ENCODE measurements at places on chromosomes 1 and 21. TPM values are rescaled to one million over a fixed set of nuclear protein-coding genes. Genes with fewer than 3 reads are reported as not detected.

DNA sequence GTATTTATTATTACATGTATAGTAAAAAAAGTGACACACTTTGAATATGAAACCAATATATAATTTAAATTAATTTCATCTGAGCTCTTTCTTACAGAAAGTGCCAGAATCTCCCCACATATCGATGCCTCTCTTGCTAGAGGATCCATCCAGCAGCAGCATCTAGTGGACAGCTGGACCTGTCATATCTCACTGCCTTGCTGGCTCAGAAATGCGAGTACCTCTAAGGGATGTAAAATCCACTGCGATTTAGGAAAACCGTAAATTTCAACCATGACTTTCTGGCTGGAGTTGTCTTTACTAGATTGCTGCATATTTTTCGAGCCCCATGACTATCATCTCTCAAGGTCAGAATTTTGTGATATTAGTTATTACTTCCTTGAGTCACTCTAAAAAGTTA, 333.8 kb downstream of the NEGR1 start:
- H3K4me3 ChIP-seq: no peak overlapping the region
- DNase-seq: no peak
- H3K4me1 ChIP-seq: no peaks in the 10 kb centered on the region

DNA sequence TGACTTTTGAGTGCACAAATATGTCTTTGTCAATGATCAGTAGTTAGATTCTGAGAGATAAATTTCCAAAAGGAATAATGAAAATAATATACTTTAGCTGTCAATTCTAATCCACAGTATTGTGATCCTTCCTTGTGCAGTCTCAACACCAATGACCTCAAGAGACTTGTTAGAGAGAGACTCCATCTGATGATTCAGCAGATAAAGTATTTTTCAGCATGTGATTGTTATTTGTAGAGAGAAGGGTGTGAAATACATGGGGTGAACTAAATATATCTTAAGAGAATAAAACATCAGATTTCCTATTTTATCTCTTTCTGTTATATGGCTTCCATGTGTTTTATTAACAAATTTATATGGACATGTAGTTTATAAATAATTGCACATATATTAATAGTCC, 5.9 kb upstream of the ZNF124 start:
- DNase-seq: no peak
- no peak overlapping the region for H3K4me3 ChIP-seq
- H3K27ac ChIP-seq: no peak overlapping the region
- no peaks in the 10 kb centered on the region for H3K27me3 ChIP-seq
- H3K4me1 ChIP-seq: no peaks in the 10 kb centered on the region

- H3K27ac ChIP-seq: peak overlapping the region; percentile 87
- peaks cover 8% of the 10 kb centered on the region for H3K27me3 ChIP-seq
- H3K4me3 ChIP-seq: peak overlapping the region; percentile 84
- H3K4me1 ChIP-seq: peaks cover 24% of the 10 kb centered on the region
Observed at GRCh38 chr1:89821322-89822108, 683 bp downstream of the LRRC8D start.

DNA sequence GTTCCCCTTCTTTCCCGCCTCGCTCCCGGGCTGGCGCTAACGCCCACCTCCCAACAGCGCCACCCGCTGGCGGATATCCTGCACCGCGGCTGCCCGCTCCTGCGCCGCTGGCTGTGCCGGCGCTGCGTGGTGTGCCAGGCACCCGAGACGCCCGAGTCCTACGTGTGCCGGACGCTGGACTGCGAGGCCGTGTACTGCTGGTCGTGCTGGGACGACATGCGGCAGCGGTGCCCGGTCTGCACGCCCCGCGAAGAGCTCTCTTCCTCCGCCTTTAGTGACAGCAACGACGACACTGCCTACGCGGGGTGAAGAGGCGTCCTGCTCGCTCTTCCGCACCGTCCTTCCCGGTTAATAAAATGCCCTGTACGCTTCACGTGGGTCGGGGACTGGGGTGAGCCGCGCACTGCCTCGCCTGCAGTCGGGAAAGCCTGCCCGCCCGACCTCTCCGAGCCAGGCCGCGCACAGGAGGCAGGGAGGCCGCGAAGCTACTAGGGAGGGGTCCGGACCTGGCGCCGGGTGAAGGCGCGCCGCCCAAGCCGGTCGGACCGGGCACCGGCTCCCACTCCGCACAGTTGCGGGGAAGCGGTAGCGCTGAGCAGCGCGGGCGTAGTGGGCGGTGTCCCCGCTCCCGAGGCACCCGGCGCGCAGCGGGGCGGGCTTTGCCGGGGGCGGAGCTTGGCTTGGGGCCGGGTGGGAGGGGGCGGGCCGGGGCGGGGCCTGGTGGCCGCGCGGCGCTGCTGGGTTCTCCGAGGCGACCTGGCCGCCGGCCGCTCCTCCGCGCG, at the start of gene ADAM15:
ADAM15 (plus strand) TSS at position 757 of the 782 bp plus-strand sequence. CDS start 71 bp downstream, outside the sequence.
- no peaks in the 10 kb centered on the region for H3K36me3 ChIP-seq
- DNase-seq: peak; percentile 73
- peaks cover 13% of the 10 kb centered on the region for H3K27me3 ChIP-seq
- peaks cover 28% of the 10 kb centered on the region for H3K4me1 ChIP-seq

GRCh38 chr1:115068826-115069585, 20.3 kb downstream of the TSPAN2 start:
- DNase-seq: no peak
- H3K27me3 ChIP-seq: peaks cover 4% of the 10 kb centered on the region
- no peaks in the 10 kb centered on the region for H3K36me3 ChIP-seq

GRCh38 chr1:25765136-25765922, 34.7 kb upstream of the SELENON start:
- no peak overlapping the region for H3K27ac ChIP-seq
- DNase-seq: no peak
- H3K4me3 ChIP-seq: no peak overlapping the region
- H3K36me3 ChIP-seq: no peaks in the 10 kb centered on the region

GRCh38 chr1:100542285-100542684, 4.3 kb downstream of the GPR88 start:
- DNase-seq: no peak
- H3K4me3 ChIP-seq: no peak overlapping the region
- H3K4me1 ChIP-seq: peaks cover 16% of the 10 kb centered on the region
- no peaks in the 10 kb centered on the region for H3K36me3 ChIP-seq
- H3K27ac ChIP-seq: no peak overlapping the region

DNA sequence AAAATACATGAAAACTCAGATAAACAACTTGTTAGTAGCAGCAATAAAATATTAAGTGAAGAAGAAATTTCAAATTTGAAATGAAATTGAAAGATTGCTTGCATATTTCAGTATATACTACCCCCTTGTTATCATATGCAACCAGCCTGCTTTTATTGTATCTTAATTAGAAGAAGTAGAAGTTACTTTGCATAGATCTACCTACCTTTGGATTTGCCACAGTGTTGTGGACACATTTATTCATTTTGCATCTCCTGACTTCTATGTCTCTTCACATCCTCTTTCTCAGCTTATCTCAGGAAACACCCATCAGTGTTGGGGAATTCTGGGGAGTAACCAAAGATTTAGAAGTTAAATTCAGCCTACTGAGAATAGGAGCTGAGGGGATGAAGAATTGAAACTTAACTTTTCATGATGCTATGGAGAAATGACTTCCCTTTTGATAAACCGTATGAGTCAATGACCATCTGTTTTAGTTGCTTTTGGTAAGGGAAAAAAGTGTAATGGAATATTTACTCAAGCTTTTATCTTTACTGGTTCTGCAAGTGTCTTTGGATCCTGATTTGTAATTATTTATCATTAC, 96.9 kb downstream of the RGL1 start:
- peaks cover 58% of the 10 kb centered on the region for H3K36me3 ChIP-seq
- no peak overlapping the region for H3K4me3 ChIP-seq
- no peaks in the 10 kb centered on the region for H3K27me3 ChIP-seq
- peak overlapping the region; percentile 41 for H3K27ac ChIP-seq
- H3K4me1 ChIP-seq: peaks cover 13% of the 10 kb centered on the region

GRCh38 chr1:162663086-162663485, 30.8 kb downstream of the DDR2 start:
- H3K36me3 ChIP-seq: peaks cover 8% of the 10 kb centered on the region
- DNase-seq: no peak
- no peak overlapping the region for H3K4me3 ChIP-seq
- H3K27me3 ChIP-seq: no peaks in the 10 kb centered on the region
- H3K27ac ChIP-seq: no peak overlapping the region

- no peaks in the 10 kb centered on the region for H3K27me3 ChIP-seq
- no peak for DNase-seq
- no peak overlapping the region for H3K27ac ChIP-seq
- no peak overlapping the region for H3K4me3 ChIP-seq
Observed at GRCh38 chr1:204323887-204324286, 35.8 kb downstream of the PLEKHA6 start.

GRCh38 chr21:26379561-26379960, 193.5 kb downstream of the CYYR1 start:
- no peaks in the 10 kb centered on the region for H3K36me3 ChIP-seq
- H3K27ac ChIP-seq: no peak overlapping the region
- H3K27me3 ChIP-seq: no peaks in the 10 kb centered on the region

DNA sequence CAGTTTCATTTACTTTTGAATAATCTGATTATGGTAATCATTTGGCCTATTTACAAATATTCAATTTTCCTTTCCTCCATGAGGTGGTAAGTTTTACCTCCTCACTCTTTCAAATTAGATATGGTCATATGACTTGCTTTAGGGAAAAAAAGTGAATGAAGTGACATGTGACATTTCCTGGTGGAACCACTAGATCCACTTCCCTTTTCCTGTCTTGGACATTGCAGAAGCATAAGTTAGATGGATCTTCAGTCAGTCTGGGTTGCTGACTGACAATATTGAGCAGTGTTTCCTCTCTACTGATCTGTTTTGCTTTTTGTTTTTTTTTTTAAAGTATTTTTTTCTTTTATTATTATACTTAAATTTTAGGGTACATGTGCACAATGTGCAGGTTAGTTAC, 481.1 kb upstream of the PTBP2 start:
- no peaks in the 10 kb centered on the region for H3K36me3 ChIP-seq
- H3K4me1 ChIP-seq: peaks cover 9% of the 10 kb centered on the region
- no peaks in the 10 kb centered on the region for H3K27me3 ChIP-seq
- no peak overlapping the region for H3K27ac ChIP-seq
- DNase-seq: no peak

- H3K27me3 ChIP-seq: no peaks in the 10 kb centered on the region
- H3K4me1 ChIP-seq: peaks cover 22% of the 10 kb centered on the region
- peaks cover 2% of the 10 kb centered on the region for H3K36me3 ChIP-seq
- DNase-seq: no peak
- peak overlapping the region; percentile 78 for H3K27ac ChIP-seq
- no peak overlapping the region for H3K4me3 ChIP-seq
Observed at GRCh38 chr1:172054172-172054571, 212.9 kb downstream of the DNM3 start.

DNA sequence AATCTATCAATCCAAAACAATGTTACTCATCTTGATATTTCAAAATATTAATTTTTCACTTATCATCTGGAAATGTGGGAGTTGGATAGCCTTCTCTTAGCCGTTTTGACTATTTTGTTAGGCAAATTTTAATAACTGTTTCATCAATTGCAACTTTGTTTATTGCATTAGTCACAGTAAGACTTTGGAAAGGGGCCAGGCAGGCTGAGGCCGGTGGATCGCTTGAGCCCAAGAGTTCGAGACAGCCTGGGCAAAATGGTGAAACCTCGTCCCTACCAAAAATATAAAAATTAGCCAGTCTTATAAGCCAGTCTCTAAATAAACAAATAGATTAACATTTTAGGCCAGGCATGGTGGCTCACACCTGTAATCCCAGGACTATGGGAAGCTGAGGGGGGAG, 113.0 kb upstream of the NR5A2 start:
- H3K36me3 ChIP-seq: no peaks in the 10 kb centered on the region
- no peak overlapping the region for H3K4me3 ChIP-seq
- peaks cover 3% of the 10 kb centered on the region for H3K27me3 ChIP-seq
- no peak overlapping the region for H3K27ac ChIP-seq
- DNase-seq: no peak

DNA sequence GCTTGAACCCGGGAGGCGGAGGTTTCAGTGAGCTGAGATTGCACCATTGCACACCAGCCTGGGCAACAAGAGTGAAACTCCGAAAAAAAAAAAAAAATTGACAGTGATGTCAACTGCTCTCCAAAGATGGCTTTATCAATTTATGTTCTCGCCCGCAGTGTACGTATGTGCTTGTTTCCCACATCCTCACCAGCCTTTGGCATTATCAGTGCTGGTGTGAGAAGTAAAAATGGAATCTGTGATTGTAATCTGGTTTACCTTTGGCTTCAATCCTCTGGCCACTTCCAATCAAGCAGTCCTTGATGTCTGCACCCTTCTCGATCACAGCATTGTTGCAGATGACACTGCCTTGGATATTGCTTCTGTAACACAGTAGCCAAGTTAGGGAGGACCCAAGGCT, 14.4 kb upstream of the PTCH2 start:
- peaks cover 29% of the 10 kb centered on the region for H3K36me3 ChIP-seq
- no peaks in the 10 kb centered on the region for H3K4me1 ChIP-seq
- no peaks in the 10 kb centered on the region for H3K27me3 ChIP-seq
- no peak for DNase-seq
- no peak overlapping the region for H3K27ac ChIP-seq
- H3K4me3 ChIP-seq: no peak overlapping the region

GBP3 gene
- total RNA-seq: 6.4 TPM

DNAI4 gene
- 8.9 TPM for total RNA-seq

TMEM35B gene
- total RNA-seq: 16.5 TPM

MAEL gene
- total RNA-seq: not detected

LCE3E gene
- total RNA-seq: not detected

PTGS2 gene
- total RNA-seq: 20.2 TPM

RPE65 gene
- total RNA-seq: not detected

ELOVL1 gene
- 41.4 TPM for total RNA-seq
